ENCODE measurements at places on chromosomes 13 and 19. TPM values are rescaled to one million over a fixed set of nuclear protein-coding genes. Genes with fewer than 3 reads are reported as not detected.

DNA sequence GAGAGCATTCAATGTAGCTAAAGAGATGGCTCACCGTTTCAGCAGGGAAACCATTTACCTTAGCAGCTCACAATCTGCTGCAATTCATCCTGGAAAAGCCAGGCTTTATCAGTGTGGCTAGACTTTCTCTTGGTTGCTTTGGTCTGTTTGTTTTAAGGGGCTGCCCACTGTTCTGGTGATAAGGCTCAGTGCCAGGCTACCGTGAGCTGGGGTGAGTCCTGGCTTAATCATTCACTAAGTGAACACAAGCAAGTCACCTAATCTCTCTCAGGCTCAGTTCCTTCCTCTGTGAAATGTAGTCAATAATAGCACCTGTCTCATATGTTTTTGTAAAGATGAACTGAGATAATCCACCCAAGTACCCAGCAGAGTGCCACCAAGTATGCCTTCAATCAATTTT is 229.0 kb downstream of the TEX29 start:
- no peaks in the 10 kb centered on the region for H3K27me3 ChIP-seq
- no peak overlapping the region for H3K27ac ChIP-seq
- no peaks in the 10 kb centered on the region for H3K36me3 ChIP-seq
- H3K4me1 ChIP-seq = no peaks in the 10 kb centered on the region
- H3K4me3 ChIP-seq = no peak overlapping the region

GRCh38 chr19:13398780-13399726 is 107.2 kb downstream of the CACNA1A start:
- no peak overlapping the region for H3K27ac ChIP-seq
- no peaks in the 10 kb centered on the region for H3K27me3 ChIP-seq
- no peak for DNase-seq
- H3K36me3 ChIP-seq = no peaks in the 10 kb centered on the region

DNMT1 gene
- 53.5 TPM for polyA plus RNA-seq

OR7A5 gene
- polyA plus RNA-seq = not detected

GRCh38 chr19:407511-408440 is 1.2 kb downstream of the C2CD4C start:
- DNase-seq = no peak
- peaks cover 9% of the 10 kb centered on the region for H3K27me3 ChIP-seq
- no peak overlapping the region for H3K4me3 ChIP-seq
- H3K4me1 ChIP-seq = peaks cover 12% of the 10 kb centered on the region
- H3K36me3 ChIP-seq = no peaks in the 10 kb centered on the region

DNA sequence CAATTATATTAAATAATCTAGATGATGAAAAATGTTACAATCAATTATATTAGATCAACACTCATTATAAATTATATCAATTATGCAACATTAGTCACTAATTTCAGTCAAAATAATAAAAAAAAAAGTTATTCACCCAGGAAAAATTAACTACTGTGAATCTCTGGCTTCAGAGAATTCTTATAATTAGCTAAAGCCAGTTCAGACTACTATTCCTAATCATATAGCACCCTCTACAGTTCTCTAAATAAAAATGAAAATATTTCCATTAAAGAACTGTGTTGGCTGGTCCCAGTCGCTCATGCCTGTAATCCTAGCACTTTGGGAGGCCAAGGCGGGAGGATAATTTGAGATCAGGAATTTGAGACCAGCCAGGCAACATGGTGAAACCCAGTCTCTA is 33.0 kb downstream of the XPO4 start:
- H3K27ac ChIP-seq = no peak overlapping the region
- H3K4me3 ChIP-seq = no peak overlapping the region
- no peak for DNase-seq
- no peaks in the 10 kb centered on the region for H3K36me3 ChIP-seq

GRCh38 chr13:67771106-67771505 is 541.0 kb upstream of the PCDH9 start:
- DNase-seq = no peak
- H3K4me3 ChIP-seq = no peak overlapping the region
- H3K36me3 ChIP-seq = no peaks in the 10 kb centered on the region
- H3K27ac ChIP-seq = no peak overlapping the region

All from CD4-positive, alpha-beta memory T cell (primary cell).